ENCODE measurements at places on chromosomes 2 and 18. TPM values are rescaled to one million over a fixed set of nuclear protein-coding genes. Genes with fewer than 3 reads are reported as not detected.

PKDCC gene
- 74.4 TPM for total RNA-seq

DNA sequence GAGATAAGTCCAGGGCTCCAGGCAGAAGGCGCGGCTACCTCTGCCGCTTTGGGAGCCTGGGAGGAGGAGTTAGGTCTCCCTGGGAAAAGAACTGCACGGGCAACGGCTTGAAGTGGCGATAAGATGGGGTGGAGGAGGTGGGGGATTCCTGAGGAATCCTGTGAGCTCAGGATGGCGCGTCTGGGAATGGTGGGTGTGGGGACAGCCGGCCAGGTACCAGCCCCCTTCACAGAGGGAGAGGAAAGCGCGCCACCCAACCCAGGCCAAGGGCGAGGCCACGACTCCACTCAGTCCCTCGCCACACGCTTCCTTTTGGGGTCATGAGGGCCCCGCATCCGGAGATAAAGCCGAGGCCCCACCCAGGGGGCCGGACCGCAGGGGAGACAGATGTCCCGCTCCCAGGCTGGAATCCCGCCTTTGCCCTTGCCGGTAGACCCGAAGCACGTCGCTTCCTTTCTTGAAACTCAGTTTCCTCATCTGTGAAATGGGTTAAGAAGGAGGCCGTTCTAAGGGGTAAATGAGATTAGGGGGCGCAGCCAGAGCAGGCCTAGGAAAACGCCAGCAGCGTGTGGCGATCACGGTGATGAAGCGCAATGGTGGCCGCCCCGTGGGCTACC, 1.7 kb upstream of the CTDSP1 start:
- DNase-seq = no peak

DNA sequence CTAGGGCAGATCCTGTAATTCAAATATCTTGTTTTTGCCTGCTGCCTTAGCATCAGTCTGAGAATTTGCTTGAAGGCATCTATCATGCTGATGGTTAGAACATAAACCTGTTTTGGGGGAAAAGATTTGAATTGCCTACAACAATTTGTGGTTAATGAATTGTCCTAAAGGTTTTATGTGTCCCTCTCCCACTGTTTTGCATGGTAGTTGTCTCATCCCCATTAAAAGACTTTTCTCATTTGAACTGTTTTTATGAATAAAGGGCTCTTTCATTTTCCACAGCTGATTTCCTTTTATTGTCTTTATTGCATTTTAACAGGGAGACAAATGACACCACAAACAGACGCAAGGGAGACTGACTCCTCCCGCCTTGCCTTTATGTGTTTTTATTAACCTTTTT, 275.6 kb downstream of the PIK3C3 start:
- DNase-seq = no peak

- DNase-seq = peak; percentile 63
Observed at GRCh38 chr2:98346311-98347236, at the start of gene CNGA3. TSS of gene CNGA3 (plus strand) at chr2:98346456. CDS start at chr2:98369976, 23,520 bp downstream.

OSBPL1A gene
- 47.6 TPM for total RNA-seq

DNA sequence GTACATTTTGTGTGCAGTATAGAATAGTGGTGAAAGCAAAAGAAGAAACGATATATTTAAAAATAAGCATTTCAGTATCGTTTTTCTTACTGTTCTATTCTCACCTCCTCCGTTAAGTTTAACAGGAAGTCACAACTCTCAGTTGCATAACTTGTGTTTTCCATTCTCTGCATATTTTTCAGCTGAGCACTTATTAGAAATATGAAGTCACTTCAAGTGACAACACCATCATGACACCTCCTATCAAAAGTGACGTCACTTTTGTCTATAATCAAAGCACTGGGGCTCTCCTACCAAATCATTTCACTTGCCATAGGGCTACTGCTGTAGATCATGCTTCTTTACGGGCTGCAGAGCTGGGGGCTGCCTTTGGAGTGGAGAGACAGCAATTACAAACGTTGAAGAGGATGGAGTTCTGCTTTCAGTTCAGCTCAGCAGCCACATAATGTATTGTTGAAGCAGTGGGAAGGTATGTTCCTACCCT, 36.3 kb downstream of the STAT4 start:
- no peak for DNase-seq

SLC4A5 gene
- total RNA-seq = 3.0 TPM

TNFAIP6 gene
- 0.75 TPM for total RNA-seq

GPATCH11 gene
- 11.4 TPM for total RNA-seq

DNA sequence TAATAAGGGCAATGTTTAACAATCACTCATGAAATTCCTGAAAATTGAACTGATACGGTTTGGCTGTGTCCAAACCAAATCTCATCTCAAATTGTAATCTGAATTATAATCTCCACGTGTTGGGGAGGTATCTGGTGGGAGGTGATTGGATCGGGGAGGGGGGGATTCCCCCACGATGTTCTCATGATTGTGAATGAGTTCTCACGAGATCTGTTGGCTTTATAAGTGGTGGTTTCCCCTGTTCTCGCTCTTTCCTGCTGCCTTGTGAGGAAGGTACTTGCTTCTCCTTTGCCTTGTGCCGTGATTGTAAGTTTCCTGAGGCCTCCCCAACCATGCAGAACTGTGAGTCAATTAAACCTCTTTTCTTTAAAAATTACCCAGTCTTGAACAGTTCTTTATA, 34.0 kb upstream of the SKOR2 start:
- no peak for DNase-seq

Measured in neural crest cell (in vitro differentiated cells).